NCI-H2029 (cell line): ENCODE measurements at places on chromosomes 12 and 14.

GRCh38 chr12:50059440-50060119 lies 2.2 kb downstream of the ASIC1 start:
- no peak for DNase-seq

DNA sequence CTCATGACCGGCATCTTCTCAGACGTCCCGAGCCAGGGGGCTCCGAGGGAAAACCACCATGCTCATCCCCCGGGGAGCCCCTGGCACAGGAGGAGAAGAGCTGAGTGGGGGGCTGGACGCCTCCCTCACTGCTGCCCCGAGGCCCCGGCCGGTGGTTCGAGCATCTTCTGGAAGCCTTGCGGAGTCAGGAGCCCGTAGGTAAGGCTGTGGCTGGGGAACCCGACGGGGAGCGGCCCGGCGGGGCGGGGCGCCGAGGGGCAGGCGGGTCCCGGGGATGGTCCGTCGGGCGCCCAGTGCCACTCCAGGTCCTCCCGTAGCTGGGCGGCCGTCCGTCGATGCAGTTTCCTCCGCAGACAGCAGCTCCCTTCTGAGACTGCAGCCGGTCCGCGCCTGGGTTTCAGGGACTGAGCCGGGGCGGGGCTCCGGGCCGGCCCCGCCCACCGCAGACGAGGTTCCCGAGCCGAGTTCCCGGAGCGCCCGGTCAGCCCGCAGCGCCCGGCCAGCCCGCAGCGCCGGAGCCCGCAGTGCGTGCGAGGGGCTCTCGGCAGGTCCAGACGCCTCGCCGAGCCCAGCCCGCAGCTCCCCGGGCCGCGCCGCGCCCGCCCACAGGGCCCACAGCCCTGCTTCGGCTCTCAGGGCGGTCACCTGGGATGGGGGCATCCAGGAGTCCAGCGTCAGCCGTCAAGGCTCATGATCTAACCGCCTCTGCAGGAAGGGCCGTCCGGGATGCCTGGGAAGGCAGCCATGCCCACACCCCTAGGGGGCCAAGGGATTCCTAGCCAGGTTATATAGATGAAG lies at the start of gene PGF:
Gene PGF, minus strand, starts transcription at position 369 of the 798 bp plus-strand sequence. Its CDS starts 355 bp downstream, at position 14.
- DNase-seq: no peak

DNA sequence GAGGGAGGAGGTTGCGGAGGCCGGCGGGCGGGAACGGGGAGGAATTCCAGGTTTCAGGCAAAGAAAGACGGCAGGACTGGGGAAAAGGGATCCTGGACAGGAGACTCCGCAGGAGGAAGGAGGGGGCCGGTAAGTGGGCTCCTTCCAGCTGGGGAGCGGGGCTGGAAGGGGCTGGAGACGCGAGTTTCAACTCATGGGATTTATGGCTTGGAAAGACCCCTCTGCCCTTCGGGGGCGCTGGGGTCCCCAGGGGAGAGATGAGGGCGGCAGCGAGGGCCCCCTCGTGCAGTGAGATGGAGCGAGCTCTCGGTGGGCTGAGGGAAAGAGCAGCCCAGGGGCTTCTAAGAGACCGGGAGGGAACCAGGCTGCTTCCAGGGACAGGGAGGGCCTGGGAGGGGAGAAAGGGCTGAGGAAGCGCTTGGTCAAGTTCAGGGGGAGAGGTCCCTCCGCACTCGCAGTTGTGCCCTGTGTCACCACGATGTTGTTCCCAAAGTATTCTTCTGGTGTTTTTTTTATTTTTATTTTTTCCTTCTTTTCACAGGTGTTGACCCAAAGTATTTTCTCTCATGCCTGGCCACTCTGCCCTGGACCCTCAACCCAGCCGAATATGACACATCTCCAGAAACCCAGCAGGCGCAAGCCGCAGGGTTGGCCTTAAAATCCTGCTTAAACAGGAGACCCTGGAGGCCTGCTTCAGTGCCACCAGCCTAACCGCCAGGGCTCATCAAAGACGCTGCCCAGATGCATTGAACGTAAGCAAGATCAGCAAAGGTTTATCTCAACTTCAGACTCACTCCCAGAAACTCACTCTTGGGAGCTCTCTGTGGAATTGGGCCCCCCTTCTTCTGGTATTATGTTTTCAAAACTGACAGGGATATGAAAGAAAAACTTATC lies 16.1 kb downstream of the TNFAIP2 start:
- DNase-seq: no peak

DNA sequence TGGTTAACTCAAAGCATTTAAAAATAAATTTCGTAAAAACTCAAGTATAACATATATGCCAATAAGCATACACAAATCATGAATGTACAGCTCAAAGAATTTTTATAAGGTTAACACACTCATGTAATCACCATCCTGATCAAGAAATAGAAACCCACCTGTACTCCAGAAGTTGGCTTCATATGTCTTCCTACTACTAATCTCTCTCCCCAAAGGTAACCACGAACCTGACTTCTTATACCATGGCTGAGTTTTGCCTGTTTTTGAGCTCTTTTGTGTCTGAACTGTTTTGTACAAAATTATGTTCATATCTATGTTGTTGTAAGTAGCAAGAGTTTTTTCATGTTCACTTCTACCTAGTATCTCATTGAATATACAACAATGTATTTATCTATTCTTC lies 18.7 kb downstream of the DUSP16 start:
- DNase-seq: no peak

- DNase-seq: no peak
Measured at GRCh38 chr12:103013741-103014300, 56.3 kb downstream of the ASCL1 start.

DNA sequence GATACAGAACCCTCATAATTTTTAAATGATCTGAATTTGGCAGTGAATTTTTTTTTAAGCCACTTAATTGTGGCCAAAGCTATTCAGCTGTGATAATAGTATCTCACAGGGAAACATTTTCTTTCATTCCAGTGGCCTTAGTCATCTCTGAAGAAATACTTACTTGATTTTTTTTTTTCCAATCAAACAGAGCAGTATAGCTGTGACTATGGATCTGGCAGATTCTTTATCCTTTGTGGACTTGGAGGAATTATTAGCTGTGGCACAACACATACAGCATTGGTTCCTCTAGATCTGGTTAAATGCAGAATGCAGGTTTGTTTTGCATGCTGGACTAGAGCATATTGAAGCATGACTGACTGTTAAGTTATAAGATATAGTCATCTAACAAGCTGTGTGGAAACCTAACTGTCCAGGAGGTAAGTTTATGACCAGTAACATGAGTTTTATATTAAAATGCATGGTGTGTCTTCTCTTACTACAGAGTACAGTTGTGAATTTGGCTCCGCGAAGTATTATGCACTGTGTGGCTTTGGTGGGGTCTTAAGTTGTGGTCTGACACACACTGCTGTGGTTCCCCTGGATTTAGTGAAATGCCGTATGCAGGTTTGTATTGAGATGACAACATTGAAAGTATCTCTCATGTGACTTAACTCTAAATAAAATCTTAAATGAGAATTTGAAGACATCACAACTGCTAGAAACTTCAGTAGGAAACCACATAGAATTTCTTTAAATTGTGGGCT lies 1.9 kb downstream of the SLC25A3 start:
- no peak for DNase-seq

GRCh38 chr12:81992461-81992860 lies 233.3 kb upstream of the PPFIA2 start:
- DNase-seq: no peak

- DNase-seq: no peak
Measured at GRCh38 chr12:114131824-114132223, 165.7 kb upstream of the RBM19 start.

- peak; percentile 47 for DNase-seq
Measured at GRCh38 chr12:81150382-81150781, 72.5 kb downstream of the ACSS3 start.

DNA sequence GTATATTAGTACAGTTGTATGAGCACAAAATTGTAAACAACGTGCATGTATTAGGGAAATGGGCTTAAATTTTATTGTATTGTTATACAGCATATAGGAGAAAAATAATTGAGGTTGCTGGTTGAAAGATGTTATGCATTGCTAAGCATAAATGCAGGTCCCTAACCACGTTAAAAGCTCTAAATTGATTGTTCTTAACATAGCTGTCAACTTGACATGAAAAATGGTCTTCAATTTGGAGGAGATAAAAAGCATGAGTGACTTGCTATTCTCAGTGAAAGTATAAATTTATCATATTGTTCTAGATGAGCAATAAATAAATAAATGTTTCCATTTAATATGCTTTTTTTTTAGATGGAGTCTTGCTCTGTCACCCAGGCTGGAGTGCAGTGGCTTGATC lies 506.6 kb upstream of the ATXN7L3B start:
- no peak for DNase-seq

DNA sequence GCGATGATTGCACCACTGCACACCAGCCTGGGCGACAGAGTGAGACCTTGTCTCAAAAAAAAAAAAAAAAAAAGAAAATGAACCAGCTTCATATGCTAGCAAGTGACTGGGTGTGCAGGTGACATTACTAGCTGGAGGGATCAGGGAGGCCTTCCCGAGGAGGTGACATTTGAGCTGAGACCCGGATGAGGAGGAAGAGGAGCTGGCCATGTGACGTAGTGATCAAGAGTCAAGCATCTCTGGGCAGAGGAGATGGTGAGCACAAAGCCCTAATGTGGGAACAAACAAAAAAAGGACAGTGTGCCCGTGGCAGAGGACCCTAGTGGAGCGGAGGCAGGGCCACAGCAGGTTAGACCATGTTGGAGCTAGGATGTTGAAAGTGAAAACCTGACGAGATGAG lies 3.5 kb upstream of the PTPN6 start:
- no peak for DNase-seq

- DNase-seq: no peak
Measured at GRCh38 chr14:37142835-37143401, 29.5 kb downstream of the SLC25A21 start.

- DNase-seq: no peak
Measured at GRCh38 chr12:31732926-31733548, 4.2 kb upstream of the AMN1 start.

DNA sequence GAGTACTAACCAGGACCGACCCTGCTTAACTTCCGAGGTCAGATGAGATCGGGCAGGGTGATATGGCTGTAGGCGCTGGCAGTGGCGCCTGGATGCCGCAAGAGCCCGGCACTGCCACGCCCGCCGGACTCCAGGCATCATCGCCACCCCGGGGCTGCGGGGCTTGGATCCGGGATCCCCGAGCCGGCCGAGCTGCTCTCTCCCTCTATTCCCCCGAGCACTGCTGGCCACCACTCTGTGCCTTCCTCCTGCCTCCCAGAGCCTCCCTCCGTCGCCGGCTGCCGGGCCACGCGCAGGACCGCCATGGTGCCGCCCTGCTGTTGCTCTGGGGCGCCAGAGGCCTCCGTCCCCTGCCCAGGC lies 153.2 kb upstream of the ALG10B start:
- no peak for DNase-seq

- DNase-seq: peak; percentile 16
Measured at GRCh38 chr14:75981426-75982265, at the start of gene TGFB3. Gene TGFB3 (minus strand): TSS chr14:75981995. CDS start chr14:75980893, 1,102 bp downstream.

DNA sequence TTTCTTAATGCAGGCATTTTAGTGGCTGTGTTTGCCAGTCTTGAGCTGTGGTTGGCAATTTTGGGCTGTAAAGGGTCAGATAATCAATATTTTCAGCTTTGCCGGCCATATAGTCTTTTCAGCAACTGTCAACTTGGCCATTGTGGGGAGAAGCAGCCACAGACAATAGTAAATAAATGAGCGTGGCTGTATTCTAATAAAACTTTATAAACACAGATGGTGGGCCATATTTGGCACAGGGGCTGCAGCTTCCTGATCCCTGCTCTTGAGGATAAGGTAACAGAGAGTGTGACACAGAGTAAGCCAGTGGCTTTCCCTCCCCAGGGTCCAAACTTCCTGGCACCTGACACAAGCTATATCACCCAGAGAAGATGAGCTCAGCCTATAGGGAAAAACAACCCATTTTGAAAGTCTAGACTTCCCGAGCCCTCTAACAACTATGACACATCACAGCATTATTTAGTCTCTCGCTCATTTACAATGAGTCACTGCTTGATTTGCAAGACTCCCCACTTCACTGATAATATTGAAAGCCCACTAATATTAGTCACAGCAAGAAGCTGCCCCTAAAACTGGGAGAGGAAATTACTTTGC lies 163.1 kb upstream of the TMPO start:
- DNase-seq: no peak

- no peak for DNase-seq
Measured at GRCh38 chr14:73726025-73726961, 12.1 kb upstream of the PNMA1 start.

DNA sequence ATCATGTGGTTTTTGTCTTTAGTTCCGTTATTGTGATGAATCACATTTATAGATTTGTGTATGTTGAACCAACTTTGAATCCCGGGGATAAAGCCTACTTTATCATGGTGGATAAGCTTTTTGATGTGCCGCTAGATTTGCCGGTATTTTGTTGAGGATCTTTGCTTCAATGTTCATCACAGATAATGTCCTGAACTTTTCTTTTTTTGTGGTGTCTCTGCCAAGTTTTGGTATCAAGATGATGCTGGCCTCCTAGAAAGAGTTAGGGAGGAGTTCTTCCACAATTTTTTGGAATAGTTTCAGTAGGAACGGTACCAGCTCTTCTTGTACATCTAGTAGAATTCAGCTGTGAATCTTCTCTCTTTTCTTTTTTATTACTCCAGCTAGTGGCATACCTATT lies 6.9 kb upstream of the KRT6B start:
- DNase-seq: no peak

DNA sequence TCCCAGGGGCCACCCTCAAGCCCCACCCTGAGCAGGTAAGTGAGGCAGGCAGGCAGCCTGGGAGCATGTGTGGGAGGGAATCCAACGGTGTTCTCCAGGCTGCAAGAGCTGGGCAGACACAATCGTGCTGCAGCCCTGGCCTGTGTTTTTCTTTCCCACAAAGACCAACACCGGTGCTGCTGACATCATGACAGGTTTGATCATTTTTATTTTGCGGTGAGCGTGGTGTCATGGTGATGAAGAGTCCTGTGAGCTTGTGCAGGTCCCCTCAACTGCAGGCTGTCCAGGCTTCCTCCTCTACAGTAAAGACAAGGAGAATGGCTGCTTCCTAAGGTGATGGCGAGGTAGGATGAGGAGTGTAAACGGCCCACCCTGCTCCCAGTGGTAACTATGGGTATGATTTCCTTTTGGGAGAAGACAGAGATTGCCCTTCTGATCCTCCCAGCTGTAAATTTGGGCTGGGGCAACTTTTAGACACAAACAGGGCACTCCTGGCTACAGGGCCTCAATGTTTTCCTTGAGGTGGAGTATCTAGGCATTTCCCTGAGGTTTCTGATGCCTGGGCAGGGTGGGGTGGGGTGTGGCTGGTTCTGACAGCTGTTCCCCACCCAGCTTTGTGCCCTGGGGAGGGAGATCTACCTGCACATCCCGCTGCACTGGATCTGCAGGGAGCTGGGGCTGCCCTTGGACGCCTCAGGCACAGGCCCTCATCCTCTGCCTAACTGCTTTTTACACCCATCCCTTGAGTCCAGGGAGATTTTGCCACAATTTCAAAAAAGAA lies 109.1 kb downstream of the VCPKMT start:
- DNase-seq: no peak

GRCh38 chr14:56617084-56617483 lies 37.5 kb downstream of the TMEM260 start:
- no peak for DNase-seq
